ENCODE measurements at places on chromosomes 12 and 14.

GRCh38 chr12:50572760-50573159, 68.0 kb downstream of the DIP2B start:
- ATAC-seq = peak; percentile 73

GRCh38 chr12:49323524-49324097, 556 bp downstream of the TROAP start:
- ATAC-seq = no peak

GRCh38 chr12:10142976-10143589, 13.1 kb upstream of the CLEC7A start:
- ATAC-seq = no peak

DNA sequence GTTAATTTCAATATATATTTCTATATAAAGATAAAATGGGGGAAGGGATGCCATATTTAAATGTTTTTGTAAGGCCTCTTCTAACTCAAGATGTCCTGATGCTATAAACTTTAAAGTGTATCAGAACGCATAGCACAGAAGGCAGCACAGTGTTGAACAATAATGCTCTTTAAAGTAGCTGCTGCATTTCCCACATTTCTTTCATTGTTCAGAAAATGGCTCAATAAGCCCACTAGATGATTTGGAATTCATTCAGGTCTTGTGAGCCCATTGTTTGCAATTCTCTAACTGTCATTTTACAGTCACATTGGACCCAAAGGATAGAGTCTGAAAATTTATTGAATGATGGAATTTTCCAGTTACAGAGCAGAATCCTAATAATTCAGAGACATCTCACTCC, 64.0 kb upstream of the PCED1B start:
- no peak for ATAC-seq

DNA sequence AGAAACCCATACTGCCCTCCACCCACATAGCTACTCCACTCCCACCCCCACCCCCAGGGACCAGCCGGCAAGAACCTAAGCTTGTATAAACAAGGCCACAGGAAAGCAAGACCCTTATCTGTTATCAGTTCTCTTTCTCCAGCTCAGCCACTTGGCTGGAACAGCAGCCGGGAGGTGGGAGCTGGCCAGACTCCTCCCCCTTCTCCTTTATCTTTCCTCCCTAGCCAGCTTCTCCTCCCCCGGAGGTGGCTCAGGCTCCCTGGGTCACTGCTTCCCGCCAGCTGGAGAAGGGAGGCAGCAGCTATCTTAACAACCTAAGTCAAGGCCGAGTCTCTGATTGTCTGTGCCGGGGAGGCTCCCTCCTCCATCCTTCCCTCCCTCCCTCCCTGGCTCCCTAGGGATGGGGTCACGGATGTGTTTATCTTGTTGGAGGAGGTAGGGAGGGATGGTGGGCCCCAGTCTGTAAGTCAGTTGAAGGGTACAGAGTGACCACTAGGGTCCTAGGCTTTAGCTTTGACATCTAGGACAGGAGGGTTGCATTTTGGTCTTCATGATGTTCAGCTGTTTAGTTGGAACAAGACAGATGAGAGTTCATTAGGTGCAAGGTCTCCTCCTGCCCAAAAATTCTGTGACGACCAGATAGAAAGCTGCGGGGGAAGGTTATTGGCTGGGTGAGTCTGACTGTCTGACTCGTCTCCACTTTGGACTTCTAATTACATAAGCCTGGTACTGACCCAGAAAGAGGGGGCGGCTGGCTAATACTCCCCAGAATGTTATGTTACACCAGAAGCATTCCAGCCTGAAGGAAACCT, 29.7 kb downstream of the ZFP36L1 start:
- ATAC-seq = peak; percentile 25
